Activated CD4-positive, alpha-beta T cell treated with anti-CD3 and anti-CD28 coated beads, Interleukin-2, amount 50 U/mL, for 1 hour (primary cell): ENCODE measurements at places on chromosomes 12 and 14.

DNA sequence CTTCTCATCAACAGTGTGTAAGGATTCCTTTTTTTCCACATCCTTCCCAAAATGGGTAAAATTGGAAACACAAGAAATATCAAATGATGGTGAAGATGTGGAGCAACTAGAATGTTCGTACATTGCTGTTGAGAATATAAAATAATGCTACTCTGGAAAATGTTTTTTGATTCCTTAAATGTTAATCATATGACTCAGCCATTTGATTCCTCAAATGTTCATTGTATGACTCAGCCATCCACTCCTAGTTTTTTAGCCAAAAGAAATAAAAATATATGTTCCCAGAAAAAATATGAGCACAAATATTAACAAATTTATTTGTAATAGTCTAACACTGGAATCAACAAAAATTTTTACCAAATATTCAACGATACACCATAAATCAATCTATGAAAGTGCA, 1108.6 kb downstream of the LRFN5 start:
- no peak for DNase-seq

- DNase-seq, result no peak
These were observed 18.6 kb downstream of the BRF1 start for GRCh38 chr14:105282098-105282725.

DNA sequence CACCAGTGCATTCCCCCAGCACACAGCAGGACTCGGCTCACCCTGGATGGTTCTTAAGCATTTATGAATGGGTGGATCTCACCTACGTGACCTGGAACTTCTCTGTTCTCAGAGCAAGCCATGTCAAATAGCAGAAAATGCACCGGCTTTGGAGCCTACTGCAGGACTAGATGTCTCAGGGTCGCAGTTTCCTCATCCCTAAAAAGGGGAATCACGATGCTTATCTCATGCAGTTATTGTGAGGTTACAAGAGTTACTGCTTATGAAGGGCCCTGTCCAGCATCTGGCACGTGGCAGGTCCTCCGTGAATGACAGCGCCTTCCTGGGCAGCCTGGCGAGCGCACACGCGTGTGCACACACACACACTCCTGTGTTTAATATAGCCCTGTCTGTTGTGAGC, 128.5 kb downstream of the ETV6 start:
- DNase-seq, result no peak

DNA sequence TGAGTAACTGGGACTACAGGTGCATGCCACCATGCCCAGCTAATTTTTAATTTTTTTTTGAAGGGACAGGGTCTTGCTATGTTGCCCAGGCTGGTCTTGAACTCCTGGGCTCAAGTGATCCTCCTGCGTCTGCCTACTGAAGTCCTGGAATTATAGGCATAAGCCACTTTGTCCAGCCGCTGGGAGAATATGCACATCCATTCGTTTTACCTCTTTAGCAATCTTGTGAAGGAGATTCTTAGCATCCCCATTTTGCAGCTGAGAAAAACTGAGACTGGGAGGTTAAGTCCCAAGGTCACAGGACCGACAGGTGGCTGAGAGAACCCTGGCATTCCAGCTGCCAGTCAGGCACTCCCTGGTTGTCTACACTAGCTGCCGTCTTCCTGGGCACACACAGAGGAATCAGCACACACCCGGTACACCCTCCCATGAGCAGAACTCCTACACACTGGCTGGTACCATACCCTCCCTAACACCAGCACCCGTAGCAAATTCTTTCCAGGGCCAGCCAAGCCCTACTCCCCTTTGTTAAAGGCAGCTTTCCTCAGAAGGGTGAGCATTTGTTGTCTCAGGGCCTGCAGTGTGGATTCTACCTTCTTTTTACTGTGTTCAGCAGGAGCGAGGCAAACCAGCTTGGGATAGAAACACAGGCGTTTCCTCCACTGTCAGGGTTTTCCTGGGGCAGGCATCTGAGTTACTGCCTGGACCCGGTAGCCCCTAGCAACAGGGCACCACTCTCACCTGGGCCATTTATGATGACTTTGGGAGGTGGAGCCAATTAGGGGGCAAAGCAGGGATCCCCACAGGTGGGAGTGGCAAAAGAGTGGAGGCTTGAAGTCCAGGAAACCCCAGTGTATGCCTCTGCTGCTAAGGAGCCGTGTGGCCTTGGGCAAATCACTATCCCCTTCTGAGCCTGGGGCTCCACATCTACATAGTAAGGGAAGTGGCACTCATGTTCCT, 70.2 kb downstream of the IRF2BPL start:
- DNase-seq, result no peak

GRCh38 chr14:32662211-32662610, 276.5 kb upstream of the NPAS3 start:
- DNase-seq, result no peak

DNA sequence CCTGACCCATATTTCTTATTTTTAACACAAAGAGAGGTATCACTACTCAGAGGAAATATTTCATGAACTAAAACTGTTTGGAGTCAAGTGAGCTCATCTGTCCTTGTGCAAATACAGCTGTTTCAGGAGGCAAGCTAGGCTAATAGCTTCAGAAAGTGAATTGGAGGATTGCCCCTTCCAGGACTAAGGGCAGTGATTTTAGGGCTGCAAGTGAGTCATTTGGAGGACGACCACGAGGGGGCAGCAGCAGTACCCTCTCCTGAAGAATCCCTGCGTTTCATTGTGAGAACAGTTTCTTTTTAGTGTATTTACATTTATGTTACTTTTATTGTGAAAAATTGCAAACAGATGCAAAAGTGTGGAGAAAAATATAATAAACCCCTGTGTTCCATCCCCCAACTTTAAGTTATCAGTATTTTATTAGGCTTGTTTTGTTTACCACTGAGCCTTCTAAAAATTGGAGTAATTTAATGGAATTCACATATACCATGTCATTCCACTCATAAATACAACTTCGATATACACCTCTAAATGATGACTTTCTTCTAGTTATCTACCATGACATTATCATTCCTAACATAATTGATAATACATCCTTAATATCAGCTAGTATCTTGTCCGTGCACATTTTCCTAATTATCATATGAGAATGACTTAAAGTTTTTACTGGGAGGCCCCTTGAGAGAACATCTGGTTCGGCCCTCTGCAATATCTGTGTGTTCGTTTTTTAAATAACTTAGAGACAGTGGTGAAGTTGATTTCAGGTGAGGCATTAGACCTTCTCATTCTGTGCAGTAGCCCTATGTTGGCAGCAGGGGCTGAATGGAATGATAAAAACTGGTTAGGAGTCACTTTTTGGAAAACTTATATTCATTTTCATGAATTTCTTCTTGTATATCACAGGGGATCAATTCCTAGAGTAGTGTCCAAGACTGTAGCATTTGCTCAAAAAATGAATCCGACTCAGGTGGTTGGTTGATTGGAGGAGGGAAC, 13.7 kb downstream of the FOXJ2 start:
- DNase-seq, result peak; percentile 85
